ENCODE measurements at places on chromosomes 5 and 9.

DNA sequence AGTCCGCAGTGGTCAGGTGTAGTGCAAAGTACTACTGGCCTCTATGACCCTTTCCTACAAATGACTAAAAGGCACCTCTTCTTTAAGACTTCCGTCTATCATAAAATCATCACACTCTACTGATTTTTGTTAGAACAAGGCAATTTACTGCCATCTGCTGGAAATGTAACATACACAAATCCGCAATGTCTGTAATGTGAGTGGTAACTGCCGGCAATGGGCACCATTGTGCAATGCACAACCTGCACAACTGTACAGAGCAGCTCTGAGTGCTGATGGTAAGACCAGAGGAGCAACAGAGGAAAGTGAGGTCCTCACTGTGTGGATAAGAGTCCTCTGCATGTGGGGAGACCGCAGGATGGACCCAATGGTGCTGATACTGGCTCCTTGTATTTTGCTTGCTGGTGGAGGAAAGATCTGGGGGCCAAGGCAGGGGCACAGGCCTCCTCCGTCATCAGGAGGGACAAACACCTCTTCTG lies 103.7 kb downstream of the ATPSCKMT start:
- no peak overlapping the region for H3K27ac ChIP-seq
- no peaks in the 10 kb centered on the region for H3K36me3 ChIP-seq
- H3K27me3 ChIP-seq: no peaks in the 10 kb centered on the region
- H3K4me3 ChIP-seq: no peak overlapping the region

GRCh38 chr9:32348106-32348695 lies 36.2 kb upstream of the ACO1 start:
- H3K27me3 ChIP-seq: no peaks in the 10 kb centered on the region
- no peaks in the 10 kb centered on the region for H3K4me1 ChIP-seq
- no peak for DNase-seq
- no peak overlapping the region for H3K4me3 ChIP-seq
- H3K36me3 ChIP-seq: no peaks in the 10 kb centered on the region

DNA sequence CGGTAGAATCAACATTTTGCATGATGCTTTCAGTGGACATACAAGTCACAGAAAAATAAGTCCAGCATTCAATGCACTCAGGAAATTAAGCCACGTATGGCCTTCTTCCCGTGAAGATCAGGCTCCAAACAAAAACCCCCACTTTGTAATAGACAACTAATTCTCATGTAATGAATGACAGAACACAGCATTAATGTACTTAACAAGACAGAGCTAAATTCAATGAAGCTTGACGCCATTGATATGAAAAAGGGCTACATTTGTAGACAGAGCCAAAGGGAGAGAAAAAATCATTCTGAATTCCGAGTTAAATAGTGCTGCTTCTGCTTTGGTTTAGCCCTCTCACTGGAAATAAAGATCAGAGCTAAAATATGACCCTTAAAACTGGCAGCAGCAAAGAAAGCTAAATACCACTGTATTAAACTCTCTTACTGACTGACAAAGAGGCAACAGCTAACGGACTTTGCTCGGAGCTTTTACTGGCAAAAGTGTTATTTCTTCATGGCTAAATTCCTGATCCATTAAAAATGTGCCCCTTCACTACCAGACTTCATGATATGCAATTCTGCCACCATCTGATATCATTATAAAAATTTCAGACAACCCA lies 250.5 kb downstream of the BNC2 start:
- H3K27ac ChIP-seq: no peak overlapping the region
- no peak overlapping the region for H3K4me3 ChIP-seq
- no peaks in the 10 kb centered on the region for H3K27me3 ChIP-seq
- no peak for DNase-seq
- H3K4me1 ChIP-seq: no peaks in the 10 kb centered on the region

GRCh38 chr5:143698574-143698973 lies 113.4 kb upstream of the HMHB1 start:
- peaks cover 9% of the 10 kb centered on the region for H3K4me1 ChIP-seq
- no peak for DNase-seq
- no peaks in the 10 kb centered on the region for H3K36me3 ChIP-seq
- no peak overlapping the region for H3K4me3 ChIP-seq
